ENCODE measurements at places on chromosomes 6 and 20.
A peak's percentile ranks its signal among the peaks of the same experiment; 100 is the strongest.

DNA sequence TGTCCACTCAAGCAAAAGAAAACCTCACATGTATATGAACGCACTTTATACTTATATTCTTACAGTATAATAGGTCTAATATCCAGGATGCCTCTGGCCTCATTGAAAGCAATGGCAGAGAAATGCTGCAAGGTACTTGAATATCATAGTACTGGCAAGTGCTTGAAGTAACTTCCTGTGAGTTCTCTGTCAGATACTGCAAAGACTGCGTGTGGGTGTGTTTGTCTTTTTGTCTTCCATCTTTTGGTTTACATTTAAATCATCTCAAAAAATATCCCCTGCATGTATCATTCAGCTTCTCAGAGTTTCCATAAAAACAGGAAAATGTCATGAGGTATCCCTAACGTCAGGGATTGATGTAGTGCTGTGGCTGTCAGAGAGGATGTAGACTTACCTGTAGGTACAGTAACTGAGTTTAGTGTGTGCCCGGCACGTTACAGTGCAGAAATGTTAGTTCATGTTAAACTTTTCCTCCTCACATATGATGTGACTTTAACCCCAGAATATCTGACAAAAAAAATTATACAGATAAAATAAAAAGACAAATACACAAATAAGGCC is 184.3 kb downstream of the DST start:
- DNase-seq, result no peak

GRCh38 chr20:2507464-2507863 is 1.3 kb downstream of the ZNF343 start:
- DNase-seq, result no peak

DNA sequence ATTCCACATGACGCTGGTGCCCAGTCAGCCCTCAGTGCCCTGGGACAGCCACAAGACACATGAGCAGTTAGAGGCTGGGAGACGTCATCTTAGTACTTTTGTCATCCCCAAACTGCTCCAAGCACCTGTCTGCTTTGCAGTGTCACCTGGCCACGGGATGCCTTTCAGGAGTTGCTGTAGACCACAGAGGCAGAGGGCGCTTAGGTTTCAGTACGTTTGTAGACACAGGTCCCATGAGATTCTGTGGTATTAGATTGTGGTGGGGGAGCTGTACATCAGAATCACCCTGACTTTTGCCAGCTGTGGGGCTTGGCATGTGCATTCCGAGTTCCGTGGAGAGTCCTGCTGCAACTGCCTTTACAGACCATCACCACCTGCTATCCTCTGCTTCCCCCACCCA is 16.7 kb downstream of the MAVS start:
- no peak for DNase-seq

DNA sequence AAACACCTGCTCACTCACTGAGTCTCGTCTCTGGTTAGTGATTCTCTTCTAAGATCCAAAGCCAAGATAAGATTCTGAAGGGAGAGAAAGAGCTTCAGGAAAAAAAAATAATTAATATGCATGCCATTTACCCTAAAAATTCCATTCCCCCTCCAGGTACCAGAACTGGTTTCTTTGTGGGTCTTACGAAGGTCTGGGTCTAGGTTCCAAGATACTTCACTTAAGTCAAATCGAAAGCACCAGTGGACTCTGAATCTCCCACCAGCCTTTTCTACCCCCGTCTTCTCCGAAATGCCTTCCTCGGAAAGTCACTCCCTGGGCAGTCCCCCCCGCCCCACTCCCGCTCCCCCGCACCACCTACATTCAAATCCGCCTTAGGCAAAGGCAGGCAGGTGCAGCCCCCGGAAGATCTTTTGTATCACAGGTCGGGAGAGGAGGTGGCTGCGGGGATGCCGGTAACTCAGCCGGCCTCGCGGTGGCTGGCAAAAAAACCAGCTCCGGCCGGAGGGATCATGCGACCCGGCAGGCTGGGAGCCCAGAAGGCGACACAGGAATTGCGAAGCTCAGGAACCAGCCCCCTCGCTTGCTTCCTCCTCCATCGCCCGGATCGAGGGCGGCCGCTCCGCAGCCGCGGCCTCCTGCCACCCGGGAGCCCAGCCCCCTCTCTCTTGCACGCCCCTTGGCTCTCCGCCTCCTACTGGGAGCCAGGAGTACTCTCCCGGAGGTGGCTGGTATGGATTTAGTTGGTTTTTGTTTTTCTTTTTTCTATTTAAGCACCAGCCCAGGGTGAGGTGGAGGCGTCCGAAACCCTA is at the start of gene BCL2L1:
TSS of gene BCL2L1 (minus strand) at position 612 of the 812 bp plus-strand sequence. CDS start 650 bp downstream, outside the sequence.
- peak; percentile 92 for DNase-seq

DNA sequence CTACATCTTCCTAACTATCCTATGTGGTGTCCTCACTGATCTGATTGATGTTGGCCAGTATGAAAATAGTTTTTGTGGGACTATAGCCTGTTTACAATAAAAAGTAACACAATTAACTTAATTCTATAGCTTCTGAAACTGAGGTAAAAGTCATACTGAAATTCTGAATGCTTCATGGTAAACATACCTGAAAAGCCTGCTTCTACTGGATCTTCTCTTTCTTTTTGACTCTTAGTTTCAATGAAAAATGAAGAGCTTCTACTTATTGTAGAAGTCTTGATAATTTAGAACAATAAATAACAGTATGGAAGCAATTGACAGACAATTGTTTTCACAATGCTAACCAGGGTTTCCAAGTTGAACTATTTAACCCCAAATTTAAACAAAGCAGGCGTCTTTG is 383.9 kb upstream of the MMS22L start:
- no peak for DNase-seq

GRCh38 chr6:29834564-29835436 is 7.2 kb downstream of the HLA-G start:
- DNase-seq, result no peak

DNA sequence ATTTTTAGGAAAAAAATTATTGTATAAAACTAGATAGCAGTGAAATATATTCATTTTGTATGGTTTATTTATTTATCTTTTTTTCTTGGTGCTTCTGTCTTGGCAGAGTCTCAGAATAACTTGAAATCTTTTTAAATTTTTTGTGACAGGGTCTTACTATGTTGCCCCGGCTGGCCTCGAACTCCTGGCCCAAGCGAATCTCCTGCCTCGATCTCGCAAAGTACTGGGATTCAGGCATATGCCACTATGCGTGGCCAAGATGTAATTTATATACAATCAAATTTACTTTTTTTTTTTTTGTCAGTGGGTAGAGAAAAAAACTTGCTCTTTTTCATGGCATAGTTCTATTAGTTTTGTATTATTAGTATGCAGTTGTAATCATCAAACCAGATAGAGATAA is 13.7 kb downstream of the CBFA2T2 start:
- no peak for DNase-seq

GRCh38 chr20:48734104-48734749 is 93.6 kb downstream of the PREX1 start:
- no peak for DNase-seq

GRCh38 chr6:30325150-30325872 is 1.4 kb upstream of the TRIM39 start:
- DNase-seq, result peak; percentile 58

- no peak for DNase-seq
Measured at GRCh38 chr6:135240711-135241110, 59.6 kb downstream of the MYB start.

- DNase-seq, result no peak
Measured at GRCh38 chr6:155443168-155443567, 12.5 kb downstream of the NOX3 start.

DNA sequence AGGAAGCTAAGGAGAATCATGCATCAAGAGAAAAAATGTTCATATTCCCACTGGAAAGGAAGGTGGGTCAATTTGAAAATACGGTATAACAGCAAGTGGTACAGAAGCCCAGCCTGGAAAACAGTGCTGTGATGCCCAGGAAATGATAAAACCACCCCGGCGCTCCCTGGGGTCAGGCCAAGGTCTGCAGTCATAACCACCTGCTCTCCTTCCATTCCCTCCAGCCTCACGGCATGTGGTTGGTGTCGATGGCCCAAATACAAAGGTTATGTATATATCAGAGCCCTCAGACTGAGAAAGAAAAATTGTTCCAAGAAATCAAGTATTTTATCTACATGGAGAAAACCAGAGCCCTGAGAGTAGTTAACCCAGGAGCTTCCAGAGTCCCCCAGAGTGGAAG is 208.1 kb upstream of the CDYL start:
- no peak for DNase-seq

GRCh38 chr6:86937219-86938079 is at the start of gene HTR1E:
Gene HTR1E (plus strand): TSS chr6:86937528. CDS start chr6:87015335, 77,807 bp downstream.
- DNase-seq, result no peak

GRCh38 chr20:19552221-19553180 is 205.6 kb upstream of the RIN2 start:
- DNase-seq, result peak; percentile 50

- peak; percentile 53 for DNase-seq
Measured at GRCh38 chr6:89984926-89985750, 90.9 kb downstream of the GJA10 start.

DNA sequence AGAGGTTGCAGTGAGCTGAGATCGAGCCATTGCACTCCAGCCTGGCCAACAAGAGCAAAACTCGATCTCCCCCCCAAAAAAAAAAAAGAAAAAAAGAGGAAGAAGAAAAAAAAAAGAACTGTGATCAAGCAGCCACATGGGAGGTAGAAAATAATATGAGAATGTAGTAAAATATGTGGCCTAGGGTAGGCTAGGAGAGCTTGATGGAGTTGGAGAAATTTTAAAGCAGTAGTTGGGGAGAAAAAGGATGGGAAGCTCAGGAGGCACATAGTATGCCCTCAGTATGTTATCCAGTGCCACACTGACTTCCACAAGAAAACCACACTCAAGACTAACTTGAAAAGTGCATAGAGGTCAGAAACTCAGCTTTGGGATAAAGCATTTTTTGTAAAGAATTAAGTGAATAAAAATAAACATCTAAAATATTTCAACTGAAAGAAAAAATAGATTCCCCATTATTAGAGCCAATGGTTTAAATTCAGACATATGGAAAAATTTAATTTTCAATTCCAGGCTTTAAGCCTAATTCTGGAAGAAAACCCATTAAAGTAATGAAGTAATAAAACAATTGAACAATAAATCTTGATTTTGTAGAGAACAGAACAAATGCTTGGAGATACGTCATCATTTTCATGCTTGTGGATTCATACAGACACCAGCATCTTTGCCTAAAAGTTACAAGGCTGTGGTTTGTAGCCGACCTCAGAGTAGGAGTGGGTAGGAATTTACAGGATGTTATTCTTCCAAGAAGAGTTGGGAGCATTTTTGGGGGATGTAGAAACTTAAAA is 34.7 kb downstream of the PLEKHG1 start:
- DNase-seq, result no peak

- no peak for DNase-seq
Measured at GRCh38 chr6:17045581-17046322, 56.1 kb upstream of the STMND1 start.

DNA sequence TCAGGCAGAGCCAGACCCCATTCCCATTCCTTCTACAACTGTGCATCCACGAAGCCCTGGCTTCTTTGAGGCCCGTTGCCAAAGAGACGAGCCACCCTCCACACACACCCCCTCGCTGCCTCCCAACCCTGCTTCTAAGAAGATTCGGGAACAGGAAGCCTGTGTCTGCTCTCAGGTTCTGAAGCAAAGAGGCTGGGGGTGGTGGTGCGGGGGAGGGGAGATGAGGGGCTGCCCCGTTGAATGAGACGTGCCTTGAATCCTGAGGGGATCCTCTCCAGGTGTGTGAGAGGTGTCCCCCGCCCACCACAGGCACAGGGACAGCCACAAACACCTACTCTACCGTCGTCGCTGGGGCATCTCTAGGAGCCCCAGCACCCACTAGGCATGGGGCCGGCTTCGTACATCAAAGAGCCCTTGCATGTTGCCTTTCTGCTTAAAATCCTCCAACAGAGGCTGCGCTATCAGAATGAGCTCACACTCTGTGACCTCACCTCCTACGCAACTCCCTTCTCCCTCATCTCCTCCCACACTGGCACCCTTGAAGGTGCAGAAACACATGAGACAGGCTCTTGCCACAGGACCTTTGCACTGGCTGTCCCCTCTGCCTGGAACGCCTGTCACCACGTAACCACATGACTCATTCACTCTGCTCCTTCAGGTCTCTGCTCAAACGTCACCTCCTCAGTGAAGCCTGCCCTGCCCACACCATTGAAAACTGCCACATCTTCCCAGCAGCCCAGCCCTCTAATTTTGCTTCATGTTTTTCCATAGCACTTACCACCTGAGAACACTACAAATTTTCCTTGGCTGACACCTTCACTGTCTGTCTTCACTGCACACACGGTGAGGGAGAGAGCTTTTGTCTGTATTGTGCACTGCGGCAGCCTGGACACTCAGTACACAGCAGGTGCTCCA is 58.5 kb downstream of the PREX1 start:
- peak; percentile 72 for DNase-seq

DNA sequence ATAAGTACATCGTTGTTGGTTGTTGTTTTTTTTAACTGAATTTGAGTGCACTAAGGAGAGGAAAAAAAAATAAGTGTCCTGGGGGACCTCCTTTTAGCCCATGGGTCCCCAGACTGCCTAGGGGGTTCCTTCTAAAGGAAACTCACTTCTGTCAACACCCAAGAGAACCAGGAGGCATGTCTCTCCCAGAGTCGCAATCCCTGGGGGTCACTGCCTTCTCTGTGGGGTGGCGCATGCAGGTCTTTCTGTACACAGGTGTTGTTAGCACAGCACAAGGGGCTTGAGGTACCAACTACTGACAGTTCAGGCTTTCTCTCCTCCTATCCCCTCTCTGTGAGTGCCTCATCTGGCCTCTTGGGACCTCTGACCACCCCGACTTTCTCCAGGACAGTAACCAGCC is 7.3 kb upstream of the ARMC2 start:
- no peak for DNase-seq

GRCh38 chr6:54729716-54730115 is 116.9 kb upstream of the FAM83B start:
- no peak for DNase-seq

- no peak for DNase-seq
Measured at GRCh38 chr6:104505838-104506237, 353.9 kb downstream of the HACE1 start.

DNA sequence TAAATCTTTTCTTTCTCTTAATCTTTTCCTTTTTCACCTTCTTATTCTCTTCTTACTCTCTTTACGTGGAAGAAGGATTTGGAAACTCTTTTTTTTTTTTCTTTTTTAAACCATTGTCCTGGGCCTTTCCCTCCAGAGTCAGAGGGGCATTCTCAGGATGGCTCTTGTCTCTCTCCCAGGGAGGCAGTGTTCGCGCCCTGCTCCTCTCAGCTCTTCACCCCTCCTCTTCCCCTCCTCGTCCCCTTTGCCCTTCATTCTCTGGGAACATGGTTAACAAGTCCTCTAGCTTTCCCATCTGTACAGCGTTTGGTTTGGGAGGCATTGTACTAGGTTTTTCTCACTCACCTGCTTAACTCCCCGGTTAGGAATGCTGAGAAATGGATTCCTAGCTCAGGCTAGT is 52.0 kb upstream of the TFB1M start:
- DNase-seq, result no peak

- DNase-seq, result no peak
Measured at GRCh38 chr6:170360476-170360875, 53.9 kb downstream of the FAM120B start.

DNA sequence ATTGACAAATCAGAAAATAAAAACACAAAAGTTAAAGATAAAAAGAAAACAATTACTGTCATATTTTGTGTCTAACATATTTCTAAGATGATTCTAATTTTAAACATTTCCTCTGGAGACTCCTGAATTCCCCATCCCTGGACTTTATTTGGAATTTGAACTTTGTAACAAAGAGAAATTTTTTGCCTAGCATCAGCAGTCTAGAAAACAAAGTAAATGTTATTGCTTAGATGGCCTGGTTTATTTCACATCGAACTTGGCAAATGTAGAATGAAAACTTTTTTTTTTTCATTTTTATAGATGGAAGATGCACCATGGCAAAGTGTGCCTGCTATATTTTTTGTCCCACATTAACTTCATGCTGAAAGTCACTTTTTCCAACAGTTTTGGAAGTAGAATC is 159.1 kb downstream of the TBX18 start:
- no peak for DNase-seq

All from lower lobe of right lung (tissue), 2 donors.